ENCODE measurements at places on chromosomes 11 and 22. TPM values are rescaled to one million over a fixed set of nuclear protein-coding genes. Genes with fewer than 3 reads are reported as not detected.

Gene THRSP
- total RNA-seq = not detected

Gene SHISAL1
- 2.7 TPM for total RNA-seq

Gene SMIM35
- total RNA-seq = not detected

Gene OR52D1
- not detected for total RNA-seq

Gene MN1
- total RNA-seq = 4.4 TPM

Gene GDPD4
- not detected for total RNA-seq

Gene MRGPRE
- 0.11 TPM for total RNA-seq

Gene LMO1
- 2.4 TPM for total RNA-seq

Gene MS4A6A
- not detected for total RNA-seq

Gene CAPN5
- total RNA-seq = 7.1 TPM

Gene UQCR10
- total RNA-seq = 115 TPM

Gene VSIG2
- total RNA-seq = not detected

Gene RFPL3
- not detected for total RNA-seq

Gene APLP2
- total RNA-seq = 184 TPM

Gene SLC2A11
- 7.9 TPM for total RNA-seq

Gene ADORA2A
- total RNA-seq = 0.73 TPM

Gene GLYATL2
- total RNA-seq = not detected

Gene RPS6KB2
- 37.3 TPM for total RNA-seq

Gene ISX
- total RNA-seq = not detected

Gene SYT7
- 1.0 TPM for total RNA-seq

Gene MS4A15
- not detected for total RNA-seq

Gene C22orf31
- total RNA-seq = not detected

Gene MMP13
- total RNA-seq = not detected

Gene MS4A1
- total RNA-seq = not detected

Gene DBX1
- not detected for total RNA-seq

Gene MYRF
- 18.9 TPM for total RNA-seq

Gene NLRX1
- 12.7 TPM for total RNA-seq

Gene SLC22A6
- not detected for total RNA-seq

Gene GGTLC2
- not detected for total RNA-seq

Gene CABP7
- 0.21 TPM for total RNA-seq

Gene TSKU
- total RNA-seq = 158 TPM

Gene AIFM3
- total RNA-seq = 3.5 TPM

Gene GPR137
- 24.6 TPM for total RNA-seq

Gene KRTAP5-7
- not detected for total RNA-seq

Gene OR6A2
- not detected for total RNA-seq

Gene PLA2G6
- 5.8 TPM for total RNA-seq

Gene SLC35F2
- total RNA-seq = 44.1 TPM

Gene INSC
- total RNA-seq = 0.06 TPM

Gene SLC7A4
- total RNA-seq = not detected

Gene SCN2B
- total RNA-seq = not detected

Gene JAML
- total RNA-seq = not detected

Gene ARHGAP42
- total RNA-seq = 6.7 TPM

Gene BBOX1
- total RNA-seq = not detected

Gene LSP1
- 2.0 TPM for total RNA-seq

Gene CALCA
- not detected for total RNA-seq

Gene CDC42BPG
- total RNA-seq = 1.0 TPM

All from A549 treated with dexamethasone at 1 μM for 4 hours (cell line).